HT-29 (cell line): ENCODE measurements at places on chromosomes 6 and 20. TPM values are rescaled to one million over a fixed set of nuclear protein-coding genes. Genes with fewer than 3 reads are reported as not detected.

DNA sequence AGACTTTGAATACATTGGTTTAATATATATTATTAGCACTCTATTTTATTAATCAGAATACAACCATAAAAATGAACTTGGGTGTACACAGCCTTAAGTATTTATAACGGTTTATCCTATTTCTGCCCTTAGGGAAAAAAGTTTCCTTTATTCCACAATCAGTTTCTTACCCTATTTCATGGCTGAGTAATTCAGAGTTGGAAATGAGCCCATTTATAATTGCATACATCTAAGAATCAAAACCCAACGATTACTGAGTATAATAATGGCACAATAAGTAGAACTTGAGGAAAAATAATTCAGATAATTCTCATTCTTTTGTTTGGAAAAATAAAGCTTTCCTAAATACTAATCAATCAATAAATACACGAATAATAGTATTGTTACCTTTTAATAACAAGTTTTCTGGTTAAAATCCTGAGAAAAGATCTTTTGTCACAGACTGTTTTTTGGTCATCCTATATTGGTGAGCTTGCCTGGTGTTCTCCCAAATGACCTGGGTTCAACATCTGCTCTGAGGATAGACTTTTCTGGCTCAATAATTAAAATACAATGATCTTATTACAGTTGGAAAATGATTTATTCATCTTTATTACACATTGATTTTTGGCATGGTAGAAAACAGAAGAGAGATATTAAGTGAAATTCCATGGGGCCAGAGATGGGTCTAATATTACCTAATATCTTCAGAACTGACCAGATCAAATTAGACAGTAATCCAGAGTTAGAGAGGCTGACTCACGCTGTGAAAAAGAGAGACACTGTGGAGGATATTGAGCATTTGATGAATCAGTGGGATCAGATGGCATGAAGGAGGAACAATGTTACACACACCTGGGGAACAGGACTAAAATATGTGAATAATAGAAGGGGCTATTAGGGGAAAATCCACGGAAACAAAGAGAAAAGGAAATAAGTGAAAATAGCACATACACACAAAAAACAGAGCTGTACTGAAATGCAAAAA lies 162.1 kb upstream of the TBX18 start:
- no peak for DNase-seq

- DNase-seq, result no peak
Observed at GRCh38 chr20:47051936-47052526, 157.4 kb downstream of the EYA2 start.

GRCh38 chr6:150243620-150244314 lies 100.9 kb downstream of the PPP1R14C start:
- no peak for DNase-seq

- DNase-seq, result no peak
Observed at GRCh38 chr20:15637950-15638754, 935.1 kb downstream of the KIF16B start.

DNA sequence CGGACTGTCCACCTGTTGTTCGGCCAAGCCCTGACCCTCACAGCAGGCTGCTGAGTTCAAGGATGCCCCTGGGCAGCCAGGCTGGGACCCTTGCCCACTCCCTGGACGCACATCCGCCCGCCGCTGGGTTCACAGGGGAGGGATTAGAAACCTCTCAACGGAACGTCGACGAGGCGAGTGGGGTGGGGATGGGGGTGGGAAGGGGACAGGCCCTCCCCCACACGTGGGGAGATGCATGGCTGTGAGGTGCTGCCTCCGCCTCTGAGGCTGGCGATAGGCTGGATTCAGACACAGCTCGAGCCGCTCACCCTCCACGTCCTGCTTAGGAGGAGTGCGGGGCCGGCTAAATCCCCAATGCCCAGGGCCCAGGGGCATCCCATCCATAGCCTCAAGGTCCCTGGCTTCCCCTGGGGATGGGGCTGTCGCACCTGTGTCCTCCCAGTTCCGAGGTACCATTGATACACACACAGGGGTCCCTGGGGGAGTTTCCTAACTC lies 90.6 kb upstream of the BHLHE23 start:
- no peak for DNase-seq

- no peak for DNase-seq
Observed at GRCh38 chr6:141482796-141483597, 649.7 kb upstream of the GJE1 start.

DNA sequence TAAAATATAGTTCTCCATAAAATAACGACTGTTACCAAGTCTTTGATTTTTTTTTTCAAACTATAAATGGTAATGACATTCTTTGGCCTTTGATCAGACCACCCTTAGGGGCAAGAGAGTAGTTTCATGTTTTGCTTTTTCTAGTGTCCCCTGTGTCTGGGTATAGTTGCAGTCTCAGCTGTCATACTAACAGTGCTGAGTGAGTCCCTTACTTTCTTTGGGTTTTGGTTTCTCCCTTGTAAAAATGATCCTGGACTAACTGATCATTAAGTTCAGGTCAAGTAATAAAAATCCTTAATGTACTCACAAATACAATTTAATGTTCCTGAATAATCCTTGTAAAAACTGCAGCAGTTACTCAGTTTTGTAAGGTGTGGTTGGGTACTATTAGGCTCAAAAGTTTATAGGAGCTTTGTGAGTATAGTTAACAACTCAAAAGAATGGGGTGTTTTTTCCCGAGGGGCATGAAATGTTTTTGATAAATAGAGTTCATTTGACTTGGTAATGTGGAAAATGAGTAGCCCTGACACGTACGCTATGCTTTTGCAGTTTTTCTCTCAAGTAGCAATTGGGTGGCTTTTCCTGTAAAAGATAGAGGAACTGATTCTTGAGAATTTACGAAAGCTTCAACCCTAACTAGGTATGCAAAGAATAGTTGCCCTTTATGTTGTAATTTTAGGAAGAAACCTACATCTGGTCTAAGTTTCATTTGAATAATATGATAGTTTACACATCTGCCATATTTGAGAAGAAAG lies 6.2 kb downstream of the PTPN1 start:
- no peak for DNase-seq

DNA sequence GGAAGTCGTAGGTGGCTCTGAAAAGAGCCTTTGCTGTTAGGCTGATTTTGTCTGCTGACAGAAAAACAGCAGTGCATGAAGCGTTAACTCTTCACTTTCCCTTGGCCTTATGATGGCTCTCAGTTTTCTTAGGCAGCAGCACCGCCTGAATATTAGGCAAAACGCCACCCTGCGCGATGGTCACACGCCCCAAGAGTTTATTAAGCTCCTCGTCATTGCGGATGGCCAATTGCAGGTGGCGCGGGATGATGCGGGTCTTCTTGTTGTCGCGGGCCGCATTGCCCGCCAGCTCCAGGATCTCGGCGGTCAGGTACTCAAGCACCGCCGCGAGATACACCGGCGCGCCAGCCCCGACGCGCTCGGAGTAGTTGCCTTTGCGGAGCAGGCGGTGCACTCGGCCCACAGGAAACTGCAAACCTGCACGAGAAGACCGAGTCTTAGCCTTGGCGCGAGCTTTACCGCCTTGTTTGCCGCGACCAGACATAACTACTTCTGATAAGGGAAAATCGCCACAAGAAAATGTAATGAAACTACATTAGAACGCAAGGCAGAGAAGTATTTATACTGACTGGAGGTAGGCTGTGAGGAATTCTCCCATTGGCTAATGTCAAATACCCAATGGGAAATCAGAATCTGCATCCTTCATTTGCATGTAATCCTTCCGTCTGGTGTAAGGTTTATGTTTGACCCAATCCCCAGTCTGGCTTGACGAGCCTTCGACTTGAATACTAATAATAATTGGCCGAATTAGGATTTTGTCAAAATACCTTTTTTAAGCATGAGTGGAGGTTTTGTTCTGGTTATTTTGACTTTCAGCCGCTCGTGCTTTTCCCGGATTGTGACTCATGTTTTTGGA lies 53.9 kb upstream of the HFE start:
- DNase-seq, result peak; percentile 90

DNA sequence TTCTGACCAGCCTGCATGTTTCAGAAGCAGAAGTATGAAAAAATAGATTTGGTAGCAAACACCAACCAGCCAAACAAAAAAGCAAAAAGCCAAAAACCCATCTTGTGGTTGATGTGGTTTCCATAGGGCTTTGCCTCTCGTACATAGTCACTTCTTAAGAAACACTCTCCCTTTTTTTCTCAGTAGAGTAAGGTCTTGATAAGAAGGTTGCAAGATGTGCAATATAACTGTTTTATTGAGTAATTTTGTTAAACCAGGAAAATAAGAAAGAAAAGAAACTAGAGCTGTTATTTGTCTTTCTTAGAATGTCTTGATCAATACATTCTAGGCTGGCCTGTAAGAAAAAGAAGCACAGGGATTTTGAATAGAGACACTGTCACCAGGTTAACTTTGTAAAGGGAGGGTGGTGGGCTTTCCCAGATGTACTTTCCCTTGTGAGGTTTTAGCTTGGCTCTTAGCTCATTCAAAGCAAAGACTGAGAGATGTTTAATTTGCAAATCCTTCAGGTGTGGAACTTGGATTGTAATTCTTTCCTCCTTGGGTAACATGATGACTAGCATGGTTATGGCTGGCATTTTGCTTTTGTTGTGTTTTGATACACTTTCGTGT lies 49.7 kb downstream of the AKAP12 start:
- DNase-seq, result no peak

- DNase-seq, result no peak
Observed at GRCh38 chr6:138544501-138544900, 45.2 kb upstream of the NHSL1 start.

DNA sequence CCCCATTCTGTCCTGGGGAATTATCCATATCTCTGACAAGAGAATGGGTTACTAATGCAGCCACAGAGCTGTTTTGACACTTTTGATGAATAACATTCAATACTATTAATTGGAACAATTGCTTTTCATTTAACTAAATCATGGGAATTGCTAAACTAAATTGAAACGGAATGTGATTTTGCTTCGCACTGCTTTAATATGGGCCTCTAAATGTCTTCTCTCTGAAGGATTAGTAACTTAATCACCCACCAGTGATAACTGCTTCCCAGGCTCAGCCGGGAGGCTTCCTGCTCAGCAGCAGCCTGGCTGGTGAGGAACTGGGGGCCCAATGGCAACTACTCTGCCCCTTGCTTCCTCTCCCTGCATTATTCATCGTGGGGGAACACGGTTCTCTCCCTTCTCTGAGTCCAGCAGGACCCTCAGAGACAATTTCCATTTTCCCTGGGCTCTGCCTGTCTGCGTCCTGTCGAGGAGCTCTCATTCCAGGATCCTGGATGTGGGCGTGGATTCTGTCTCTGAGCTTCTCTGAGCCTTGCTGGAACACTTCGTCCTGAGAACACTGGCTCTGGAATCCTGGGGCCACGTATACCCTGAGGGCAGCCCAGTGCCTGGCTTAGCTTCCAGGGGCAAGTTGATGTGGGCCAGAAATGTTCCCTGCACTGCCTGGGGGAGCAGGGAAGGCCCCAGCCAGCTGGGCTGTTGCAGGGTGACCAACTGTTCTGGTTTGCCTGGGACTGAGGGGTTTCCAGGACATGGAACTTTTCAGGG lies 308.9 kb downstream of the DHX35 start:
- DNase-seq, result no peak

DNA sequence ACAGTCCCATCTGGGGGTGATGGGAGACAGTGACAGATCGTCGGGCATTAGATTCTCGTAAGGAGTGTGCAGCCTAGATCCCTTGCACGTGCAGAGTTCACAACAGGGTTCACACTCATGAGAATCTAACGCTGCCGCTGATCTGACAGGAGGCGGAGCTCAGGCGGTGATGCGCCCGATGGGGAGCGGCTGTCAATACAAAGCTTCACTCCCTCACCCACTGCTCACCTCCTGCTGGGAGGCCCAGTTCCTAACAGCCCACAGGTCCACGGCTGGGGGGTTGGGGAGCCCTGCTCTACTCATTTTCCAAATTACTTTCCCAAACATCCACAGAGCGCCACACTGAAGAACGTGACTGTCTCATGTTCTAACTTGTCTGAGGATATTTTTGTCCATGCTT lies 25.3 kb downstream of the CTCFL start:
- no peak for DNase-seq

DNA sequence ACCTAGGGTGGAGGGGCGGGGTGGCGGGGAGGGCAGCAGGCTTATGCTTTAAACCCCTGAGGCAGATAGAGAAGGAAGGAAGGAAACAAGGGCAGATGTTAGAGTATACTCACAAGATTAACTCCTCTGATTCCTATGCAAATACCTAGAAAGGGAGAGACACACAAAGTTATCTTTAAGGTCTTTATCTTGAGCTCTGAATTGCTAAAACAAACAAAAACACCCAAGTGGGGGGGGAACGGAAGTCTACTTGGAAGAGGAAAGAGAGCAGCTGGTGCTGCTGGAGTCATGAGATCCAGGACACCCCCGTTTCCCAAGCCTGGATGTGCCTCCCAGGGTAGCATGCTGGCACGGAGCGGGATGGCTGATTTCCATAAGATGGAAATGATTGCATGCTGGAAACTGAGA lies 43.4 kb downstream of the PLAGL1 start:
- no peak for DNase-seq

DNA sequence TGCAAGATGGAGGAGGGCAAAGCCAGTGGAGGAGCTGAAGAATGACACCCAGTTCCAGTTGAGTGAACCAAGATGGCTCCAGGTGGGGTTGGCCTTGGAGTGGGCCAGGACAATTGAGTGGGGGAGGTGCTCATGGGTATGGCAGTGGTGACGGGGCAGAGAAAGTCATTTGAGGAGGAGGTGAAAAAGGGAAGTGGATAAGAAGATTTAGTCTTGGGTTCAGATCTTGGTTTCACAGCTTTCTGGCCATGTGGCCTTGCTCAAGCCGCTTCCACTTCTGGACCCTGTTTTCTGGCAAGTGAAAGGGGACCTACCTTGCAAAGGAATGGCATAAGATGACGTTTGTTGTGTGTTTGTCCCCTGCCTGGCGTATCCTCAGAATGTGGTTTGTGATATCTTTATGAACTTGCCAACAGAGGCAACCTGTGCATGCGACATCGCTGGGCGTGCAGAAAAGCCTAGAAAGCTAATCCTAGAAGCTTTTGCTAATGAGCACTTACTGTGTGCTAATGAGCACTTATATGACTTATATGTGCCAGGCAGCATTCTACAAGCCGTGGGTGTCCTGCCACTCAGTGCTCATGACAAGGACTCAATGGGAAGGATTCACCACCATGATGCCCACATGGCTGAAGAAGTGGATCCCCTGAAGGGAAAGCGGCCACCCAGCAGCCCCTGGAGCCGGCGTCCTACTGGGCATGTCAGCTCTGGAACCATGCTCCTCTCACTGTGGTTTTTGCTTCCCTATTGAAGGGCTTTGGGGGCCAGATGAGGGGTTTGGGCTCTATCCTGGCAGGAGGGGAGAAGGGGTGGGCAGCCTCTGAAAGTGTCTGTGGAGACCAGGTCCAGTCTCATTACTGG lies 23.6 kb upstream of the STX16 start:
- DNase-seq, result no peak

DNA sequence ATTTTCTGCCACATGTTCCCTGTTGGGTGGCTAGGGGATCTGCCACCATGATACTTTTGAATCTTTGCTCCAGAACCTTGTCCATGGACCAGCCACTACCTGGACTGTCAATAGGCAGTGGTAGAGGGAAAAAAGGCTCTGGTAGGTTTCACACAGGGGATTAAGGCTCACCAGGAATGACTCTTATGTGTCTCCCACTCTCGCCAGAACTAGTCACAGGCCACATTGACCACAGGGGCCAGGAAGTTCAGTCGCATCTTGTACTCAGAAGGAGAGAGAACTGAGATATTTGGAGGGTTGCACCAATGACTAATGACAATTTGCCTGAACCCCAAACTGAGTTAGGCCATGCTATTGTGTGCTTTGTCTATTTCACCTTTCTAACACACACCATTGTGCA lies 23.6 kb upstream of the APCDD1L start:
- DNase-seq, result no peak

PRSS35 gene
- not detected in 2 replicates for total RNA-seq

BTN3A1 gene
- 3.1 and 4.5 TPM in 2 replicates for total RNA-seq

SSTR4 gene
- not detected in 2 replicates for total RNA-seq

PPP1R16B gene
- not detected in 2 replicates for total RNA-seq

ANGPT4 gene
- total RNA-seq, result not detected in 2 replicates
